ENCODE measurements at places on chromosomes 16 and 17.
A peak's percentile ranks its signal among the peaks of the same experiment; 100 is the strongest.

DNA sequence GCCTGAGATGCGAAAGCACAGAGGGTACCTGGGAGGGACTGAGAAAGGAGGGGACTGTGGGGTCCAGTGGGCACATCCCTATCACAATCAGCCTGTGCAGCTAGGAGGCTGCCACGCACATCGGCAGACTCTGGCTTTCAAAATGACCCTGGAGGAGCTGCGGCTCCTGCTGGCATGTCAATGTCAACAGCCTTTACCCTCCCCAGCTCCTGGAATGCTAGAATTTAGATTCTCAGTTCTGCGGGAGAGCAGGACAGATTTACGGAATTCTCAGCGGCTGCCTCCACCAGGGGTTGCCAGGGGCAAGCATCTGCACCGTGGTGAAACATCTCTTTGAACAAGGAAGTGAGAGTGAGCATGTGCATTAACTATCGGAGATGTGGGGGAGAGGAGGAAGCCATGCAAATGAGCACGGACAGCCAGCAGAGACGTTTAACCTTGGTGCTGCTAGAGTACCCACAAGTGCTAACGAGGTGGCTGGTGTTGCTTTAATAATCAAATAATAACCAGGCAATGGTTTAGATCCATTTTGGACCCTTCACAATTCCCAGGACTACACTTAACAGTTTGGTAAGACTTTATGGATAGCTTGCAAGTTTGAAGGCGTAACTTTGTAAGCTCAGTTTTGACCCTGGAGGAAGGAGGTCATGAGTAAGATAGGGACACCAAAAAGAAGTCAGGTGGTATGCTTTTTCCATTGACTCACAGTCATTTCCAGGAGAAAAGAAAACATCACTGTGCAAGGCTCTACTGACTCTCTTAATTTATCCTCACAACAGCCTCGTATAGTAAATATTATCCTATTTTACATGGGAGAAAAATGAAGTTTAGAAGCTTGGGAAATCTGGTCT lies 54.1 kb downstream of the XYLT1 start:
- peak; percentile 66 for DNase-seq

- DNase-seq: no peak
Observed at GRCh38 chr17:306116-306515, 46.5 kb downstream of the RPH3AL start.

DNA sequence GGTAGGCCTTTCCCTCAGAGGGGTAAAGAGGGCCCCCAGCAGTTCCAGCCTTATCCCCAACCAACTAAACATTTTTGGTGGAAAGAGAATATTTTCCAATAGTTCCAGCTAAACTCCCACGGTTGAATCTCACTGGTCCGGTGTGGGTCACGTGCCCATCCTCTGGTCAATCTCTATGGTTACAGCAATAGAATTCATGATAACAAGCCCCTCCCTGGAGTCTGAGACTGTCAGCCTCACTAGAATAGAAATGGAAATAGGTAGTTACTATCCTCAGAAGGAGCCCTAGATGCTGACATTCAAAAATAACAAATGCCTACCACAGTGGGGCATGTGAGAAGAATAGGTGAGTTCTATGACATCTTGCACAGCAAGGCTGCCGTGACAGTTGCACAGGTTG lies 37.5 kb upstream of the LITAF start:
- DNase-seq: no peak

GRCh38 chr17:7404737-7405349 lies 946 bp upstream of the TMEM256 start:
- peak; percentile 74 for DNase-seq

DNA sequence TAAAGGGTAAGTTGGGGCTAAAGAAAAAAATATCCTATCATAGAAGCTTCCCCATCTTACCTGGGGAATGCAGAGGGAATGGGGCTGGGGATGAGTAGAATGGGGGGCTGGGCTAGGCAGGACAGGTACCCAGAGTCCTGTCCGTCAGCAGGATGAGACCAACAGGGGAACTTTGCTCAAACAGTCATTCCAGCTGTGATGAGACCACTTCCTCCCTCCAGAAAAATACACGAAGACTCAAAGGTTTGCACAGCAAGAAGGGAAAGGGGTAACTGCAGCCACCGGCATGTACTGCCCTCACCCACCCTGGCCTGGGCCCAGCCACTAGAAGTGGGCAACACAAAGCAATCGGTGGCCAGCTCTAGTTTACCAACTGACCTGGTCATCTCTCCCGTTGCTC lies 20.7 kb upstream of the SLC35B1 start:
- no peak for DNase-seq

- no peak for DNase-seq
Observed at GRCh38 chr17:34637041-34637547, 57.7 kb downstream of the TMEM132E start.

- no peak for DNase-seq
Observed at GRCh38 chr16:84182104-84182503, 4.8 kb downstream of the TAF1C start.

DNA sequence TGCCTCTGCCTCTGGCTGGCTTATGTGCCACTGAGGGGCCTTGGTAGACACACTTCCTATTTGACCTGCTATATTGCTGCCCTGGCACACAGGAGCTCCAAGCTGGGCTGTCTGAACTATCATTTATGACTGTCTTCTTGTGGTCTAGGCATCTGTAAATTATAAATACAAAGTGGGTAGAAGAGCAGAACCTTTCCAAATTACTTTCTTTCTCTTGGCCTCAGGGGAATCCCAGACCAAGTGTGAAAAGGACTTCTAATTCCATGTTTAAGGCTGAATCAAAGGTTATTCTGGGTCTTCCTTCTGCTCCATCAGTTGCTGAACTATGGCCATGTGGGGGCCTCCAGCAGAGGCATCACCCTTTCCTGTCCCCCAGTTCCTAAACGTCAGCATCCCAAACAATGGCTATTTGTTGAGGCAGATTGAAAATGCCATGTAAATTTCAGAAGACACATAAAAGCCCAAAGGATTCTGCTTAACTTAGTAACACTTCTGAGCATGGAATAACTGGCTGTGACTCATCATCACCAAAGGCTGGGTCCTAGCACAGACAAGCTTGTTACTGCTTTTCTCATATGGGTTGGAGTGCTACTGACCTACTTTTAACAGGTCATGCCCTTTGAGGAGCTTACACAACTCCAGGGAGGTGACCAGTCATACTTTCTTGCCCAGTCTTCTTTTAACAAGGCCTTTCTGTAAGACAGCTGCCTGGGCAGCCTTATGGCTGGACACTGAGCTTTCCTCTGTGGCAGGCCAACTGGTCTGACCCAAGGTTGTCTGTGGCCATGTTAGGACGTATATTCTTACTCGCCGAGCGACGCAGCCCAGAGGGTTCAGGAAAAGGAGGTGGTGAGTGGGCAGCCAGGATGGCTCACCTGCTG lies 154.8 kb downstream of the VPS53 start:
- DNase-seq: no peak

- no peak for DNase-seq
Observed at GRCh38 chr16:54347961-54348360, 61.4 kb upstream of the IRX3 start.

DNA sequence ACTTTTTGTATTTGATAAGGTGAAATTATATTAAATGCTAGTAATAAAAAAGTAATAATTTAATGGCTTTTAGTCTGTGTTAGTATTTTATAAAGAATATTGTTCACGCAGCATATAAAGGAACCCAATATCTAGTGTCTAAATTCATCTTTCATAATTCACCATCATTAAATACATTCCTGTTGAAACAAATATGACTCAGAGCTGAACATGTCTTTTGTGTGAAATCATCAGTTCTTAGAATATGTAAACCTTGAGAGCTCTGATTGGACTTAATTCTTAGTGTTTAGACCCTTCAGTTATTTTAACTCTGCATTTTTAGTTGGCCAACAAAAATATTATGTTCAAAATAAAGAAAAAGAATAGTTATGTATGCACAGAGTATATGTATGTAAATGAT lies 71.8 kb downstream of the ABHD15 start:
- DNase-seq: no peak
